ENCODE measurements at places on chromosomes 2 and 18.
A peak's percentile ranks its signal among the peaks of the same experiment; 100 is the strongest.

GRCh38 chr2:238263204-238264071 lies 23.6 kb upstream of the HES6 start:
- DNase-seq = peak; percentile 75

DNA sequence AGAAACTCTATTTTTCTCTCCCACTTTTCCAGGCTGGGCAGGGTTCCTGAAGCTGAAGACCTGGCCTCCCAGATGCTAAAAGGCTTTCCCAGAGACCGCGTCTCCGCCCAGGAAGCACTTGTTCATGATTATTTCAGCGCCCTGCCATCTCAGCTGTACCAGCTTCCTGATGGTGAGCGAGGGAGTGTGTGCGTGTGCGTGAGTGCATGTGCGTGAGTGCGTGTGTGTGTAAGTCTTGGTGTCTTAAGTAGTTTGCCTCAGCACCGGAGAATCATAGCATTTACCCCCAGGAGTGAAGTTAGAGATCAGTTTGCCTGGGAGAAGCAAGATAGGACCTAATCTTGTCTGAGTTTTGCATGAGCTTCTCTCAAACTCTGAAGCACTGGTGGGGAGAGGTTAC lies 73.7 kb downstream of the CDK15 start:
- DNase-seq = peak; percentile 75

GRCh38 chr18:48409591-48410094 lies 460 bp upstream of the ZBTB7C start:
- no peak for DNase-seq

GRCh38 chr18:26780520-26781325 lies 84.8 kb downstream of the AQP4 start:
- DNase-seq = no peak

- no peak for DNase-seq
Measured at GRCh38 chr18:13376841-13377351, 158.3 kb downstream of the LDLRAD4 start.

DNA sequence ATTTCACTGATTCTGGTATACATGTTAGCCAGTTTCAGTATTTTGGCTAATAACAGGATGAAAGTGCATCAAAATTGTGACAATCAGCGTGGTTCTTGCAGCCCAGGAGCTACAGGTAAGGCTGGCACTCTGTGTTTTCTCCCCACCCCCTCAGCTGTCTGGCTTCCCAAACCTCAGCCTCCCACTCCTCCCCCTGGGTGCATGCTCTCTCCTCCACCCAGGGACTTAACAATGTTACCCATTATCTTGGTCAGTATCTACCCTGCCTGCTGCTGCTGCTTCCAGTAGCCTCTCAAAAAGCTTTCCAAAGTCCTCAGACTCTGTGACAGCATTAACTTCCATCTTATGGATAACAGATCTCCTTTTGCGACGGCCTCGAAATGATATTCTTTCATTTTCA lies 41.0 kb downstream of the TRABD2A start:
- DNase-seq = no peak

DNA sequence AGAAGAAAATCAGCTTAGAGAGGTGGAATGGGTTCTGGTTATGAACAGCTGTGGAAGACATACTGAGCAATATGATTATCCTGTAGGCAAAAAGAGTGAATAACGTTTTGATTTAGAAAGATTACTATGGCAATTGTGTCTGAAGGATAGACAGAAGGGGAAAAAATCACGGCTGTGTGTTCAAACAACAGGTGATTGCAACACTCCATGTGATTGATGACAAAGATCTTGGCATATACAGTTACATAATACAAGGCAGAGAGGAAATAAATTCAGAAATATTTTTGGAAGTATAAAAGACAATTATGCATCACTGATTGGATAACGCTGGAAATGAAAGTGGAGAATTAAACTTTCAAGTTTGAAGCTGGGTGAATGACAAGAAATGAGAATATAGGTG lies 58.5 kb upstream of the KCNJ3 start:
- no peak for DNase-seq
